Foreskin keratinocyte (primary cell): ENCODE measurements at places on chromosomes 12 and 14. TPM values are rescaled to one million over a fixed set of nuclear protein-coding genes. Genes with fewer than 3 reads are reported as not detected.

DNA sequence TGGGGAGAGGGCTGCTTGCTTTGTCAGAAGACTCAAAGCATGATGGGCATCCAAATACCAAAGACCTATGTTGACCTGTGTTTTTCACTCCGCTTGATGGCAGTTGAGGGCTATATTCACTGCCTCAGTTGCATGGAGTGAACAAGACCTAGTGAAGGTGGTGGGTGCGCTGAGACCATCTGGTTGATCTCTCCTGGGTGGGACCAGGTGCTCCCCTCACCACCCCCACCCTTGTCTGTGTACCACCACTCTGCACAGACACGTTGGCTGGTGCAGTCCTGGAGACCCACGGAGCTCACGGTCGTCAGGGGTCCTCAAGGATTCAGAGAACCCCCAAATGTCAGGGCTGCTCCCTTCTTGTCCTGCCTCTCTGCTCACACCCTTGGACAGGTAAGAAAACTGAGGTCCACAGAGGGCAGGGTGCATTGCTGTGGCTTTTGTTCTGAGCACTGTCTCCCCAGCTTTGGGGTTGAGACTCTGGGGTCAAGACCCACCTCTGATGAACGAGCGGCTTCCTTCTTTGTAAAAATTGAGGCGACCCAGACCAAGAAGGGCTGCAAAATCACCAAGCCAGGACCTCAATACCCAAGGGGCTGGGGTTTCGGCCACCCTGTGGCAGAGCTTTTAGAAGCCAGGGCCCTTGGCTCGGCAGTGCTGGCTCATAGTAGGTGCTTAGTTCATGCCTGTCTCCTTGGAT, 166.3 kb upstream of the RTL1 start:
- no peak for DNase-seq

DNA sequence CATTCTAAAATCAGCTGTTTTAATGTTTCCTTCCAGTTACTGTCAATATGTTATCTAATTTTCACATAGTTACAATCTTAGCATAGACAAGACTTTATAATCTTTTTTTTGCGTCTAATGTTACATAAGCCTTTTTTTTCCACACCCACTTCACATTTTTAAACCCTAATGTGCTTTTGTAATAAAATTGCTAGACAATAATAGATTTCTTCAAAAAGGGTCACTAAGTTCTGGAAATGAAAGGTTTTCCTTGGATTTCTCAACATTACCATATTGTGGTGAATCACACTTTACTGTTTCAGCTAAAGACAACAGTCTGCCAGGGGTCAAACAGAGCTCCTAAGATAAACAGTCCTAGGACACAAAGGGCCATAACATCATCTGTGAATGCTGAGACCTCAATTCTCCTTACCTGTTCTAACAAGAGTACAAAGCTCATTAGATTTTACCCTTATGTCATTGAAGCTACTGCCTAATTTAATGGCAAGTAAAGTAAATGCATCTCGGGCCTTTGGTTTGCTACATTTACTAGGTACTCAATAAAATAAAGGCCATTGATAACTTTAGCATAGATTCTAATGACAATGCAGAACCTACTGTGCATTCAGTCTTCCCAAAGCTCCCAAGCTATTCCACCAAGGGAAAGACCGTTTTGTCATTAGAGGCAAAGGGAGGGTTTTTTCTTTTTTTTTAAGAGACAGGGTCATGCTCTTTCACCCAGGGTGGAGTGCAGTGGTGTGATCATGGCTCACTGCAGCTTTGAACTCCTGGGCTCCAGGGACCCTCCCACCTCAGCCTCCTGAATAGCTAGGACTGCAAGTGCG, 111.2 kb upstream of the SLC38A2 start:
- no peak for DNase-seq

DNA sequence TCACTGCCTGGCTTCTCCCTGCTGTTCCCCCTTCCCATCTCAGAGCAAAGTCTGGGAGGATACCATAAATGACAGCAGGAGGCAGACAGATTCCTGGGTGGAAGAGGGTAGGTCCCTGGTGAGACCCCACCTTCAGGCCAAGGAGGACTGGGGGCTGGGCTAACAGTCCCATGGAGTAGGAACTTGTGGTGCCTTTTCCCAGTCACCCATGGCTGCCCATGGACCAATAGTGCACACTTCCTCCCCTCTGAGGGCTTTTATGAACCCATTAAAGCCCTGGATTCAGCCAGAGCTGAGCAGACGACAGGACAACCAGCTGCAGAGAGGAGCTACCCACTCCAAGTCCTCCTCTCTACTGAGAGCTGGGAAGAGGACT, 36.6 kb upstream of the OR5AU1 start:
- DNase-seq = no peak

GRCh38 chr12:46382408-46382963, 9.9 kb upstream of the SLC38A2 start:
- peak; percentile 24 for DNase-seq

- DNase-seq = no peak
Observed at GRCh38 chr12:6158255-6158654, 33.8 kb upstream of the VWF start.

DNA sequence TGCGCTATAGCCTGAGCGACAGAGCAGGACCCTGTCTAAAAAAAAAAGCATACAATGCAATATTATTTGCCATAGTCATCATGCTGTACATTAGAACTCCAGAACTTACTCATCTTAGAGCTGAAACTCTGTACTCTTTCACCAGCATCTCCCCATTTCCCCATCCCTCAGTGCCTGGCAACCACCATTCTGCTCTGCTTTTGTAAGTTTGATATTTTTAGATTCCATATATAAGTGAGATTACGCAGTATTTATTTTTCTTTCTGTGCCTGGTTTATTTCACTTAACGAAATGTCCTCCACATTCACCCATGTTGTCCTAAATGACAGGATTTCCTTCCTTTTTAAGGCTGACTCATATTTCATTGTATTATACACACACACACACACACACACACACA, 121.8 kb downstream of the BBS10 start:
- DNase-seq = peak; percentile 6

GRCh38 chr14:101556131-101556530, 5.2 kb upstream of the DIO3 start:
- no peak for DNase-seq

- DNase-seq = no peak
Observed at GRCh38 chr12:3520711-3521110, 29.7 kb downstream of the PRMT8 start.

GRCh38 chr12:92574911-92575570, 127.7 kb upstream of the PLEKHG7 start:
- no peak for DNase-seq

DNA sequence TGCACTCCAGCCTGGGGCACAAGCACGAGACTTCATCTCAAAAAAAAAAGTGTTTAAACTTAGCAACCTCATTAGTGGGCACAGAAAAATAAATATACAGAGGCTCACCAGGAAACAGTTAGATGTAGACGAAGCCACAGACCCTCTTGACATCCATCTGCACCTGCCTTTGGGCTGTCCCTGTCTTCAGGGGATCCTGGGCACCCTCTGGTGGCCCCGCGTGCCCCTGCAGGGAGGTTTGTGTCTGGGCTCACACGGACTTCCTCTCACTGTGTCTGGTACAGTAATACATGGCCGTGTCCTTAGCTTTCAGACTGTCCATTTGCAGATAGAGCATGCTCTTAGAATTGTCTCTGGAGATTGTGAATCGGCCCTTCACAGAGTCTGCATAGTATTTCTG, 916.5 kb downstream of the TMEM121 start:
- DNase-seq = no peak

DNA sequence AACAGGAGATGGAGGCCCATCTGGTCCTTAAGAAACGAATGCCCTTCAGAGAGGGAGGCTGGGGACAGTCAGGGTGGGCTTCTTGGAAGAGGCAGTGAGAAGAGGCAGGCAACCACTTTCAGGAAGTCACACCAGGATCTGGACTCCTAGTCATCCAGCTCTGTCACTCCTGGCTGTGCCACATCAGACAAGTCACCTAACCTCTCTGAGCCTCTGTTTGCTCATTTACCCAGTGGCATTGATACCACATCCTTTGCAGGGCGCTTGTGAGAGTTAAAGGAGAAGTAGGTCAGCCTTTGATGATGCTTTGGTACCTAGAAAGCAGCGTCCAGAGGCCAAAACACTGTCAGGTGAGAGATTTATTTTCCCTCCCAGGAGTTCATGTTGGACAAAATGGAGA, 11.1 kb downstream of the CCDC197 start:
- DNase-seq = no peak

DNA sequence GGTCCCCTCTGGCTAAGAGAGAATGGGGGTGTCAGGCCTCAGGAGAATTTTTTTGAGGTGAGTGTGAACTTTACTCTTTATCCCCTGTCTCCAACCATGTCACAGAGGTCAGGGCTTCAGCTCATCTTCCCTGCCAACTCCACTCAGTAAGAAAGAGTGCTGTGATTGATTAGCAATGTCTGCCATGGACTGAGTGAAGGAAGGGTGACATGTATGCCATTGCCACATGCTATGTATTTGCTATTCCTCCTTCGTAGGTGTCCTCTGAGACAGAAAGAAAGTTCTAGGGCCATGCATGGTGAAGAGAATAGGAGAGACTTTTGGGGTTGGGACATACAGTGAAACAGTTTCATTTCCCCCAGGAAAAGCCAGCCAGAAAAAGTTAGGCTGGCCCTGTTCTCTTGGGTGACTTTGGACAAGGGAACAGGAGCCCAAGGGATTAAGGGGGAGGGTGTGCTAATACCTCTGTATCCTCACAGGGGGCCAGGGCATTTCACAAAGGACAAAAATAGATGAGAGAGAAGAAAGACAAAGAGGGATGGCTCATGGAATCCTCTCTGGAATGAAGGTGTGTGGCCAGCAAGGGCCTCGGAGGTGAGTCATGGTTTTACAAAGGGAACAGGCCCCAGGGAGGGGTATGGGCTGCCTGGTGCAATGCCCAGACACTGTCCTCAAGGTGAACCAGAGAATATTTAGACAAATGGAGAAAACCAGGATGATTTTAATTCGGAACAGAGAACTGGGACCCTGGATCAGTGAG, 13.9 kb upstream of the MYL2 start:
- DNase-seq = peak; percentile 72

DNA sequence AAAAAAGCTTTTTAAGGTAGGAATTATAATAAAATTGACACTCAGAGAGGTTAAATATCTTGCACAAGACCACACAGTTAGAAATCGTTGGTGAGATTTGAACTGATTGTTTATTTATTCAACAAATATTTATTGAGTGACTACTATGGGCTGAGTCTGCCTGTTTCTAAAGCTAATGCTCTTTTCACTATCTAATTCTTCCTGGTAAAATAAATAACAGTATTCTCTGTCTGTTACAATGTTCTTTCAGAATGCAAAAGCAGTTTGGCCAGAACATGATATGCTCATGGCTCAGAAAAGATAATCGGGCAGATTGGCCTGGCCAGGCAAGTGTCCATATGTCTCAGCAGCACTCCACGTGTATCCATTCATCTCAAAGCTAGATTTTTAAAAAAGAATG, 82.0 kb downstream of the BTG1 start:
- DNase-seq = no peak

- DNase-seq = no peak
Observed at GRCh38 chr12:51368640-51369517, 22.3 kb downstream of the GALNT6 start.

- DNase-seq = no peak
Observed at GRCh38 chr14:68678471-68678870, 114.4 kb downstream of the ZFP36L1 start.

DNA sequence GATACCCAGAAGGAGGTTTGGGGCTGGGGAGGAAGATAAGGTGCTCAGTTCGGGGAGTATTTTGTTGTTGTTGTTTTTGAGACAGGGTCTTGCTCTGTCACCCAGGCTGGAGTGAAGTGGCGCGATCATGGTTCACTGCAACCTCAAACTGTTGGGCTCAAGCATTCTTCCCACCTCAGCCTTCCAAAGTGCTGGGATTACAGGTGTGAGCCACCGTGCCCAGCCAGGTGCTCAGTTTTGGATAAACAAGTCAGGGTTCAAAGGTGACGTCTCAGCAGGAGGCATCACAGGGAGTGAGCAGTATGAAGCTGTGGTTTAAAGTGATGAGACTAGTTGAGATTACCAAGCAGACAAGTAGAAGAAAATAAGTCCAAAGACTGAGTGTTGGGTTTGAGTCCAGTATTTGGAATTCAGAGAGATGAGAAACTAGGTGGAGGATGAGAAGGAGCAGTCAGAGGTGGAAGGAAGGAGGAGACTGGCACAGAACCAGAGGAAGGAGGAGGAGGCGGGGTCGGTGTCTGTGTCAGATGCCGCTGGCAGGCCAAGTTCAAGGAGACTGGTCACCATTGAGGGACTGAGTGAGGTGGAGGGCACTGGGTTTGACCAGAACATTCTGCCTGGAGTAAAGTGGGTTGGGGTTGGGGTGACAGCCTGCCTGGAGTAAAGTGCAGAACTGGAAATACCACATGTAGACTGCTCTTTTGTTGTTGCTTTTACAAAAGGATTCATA, 16.1 kb downstream of the SLC35E3 start:
- no peak for DNase-seq

DNA sequence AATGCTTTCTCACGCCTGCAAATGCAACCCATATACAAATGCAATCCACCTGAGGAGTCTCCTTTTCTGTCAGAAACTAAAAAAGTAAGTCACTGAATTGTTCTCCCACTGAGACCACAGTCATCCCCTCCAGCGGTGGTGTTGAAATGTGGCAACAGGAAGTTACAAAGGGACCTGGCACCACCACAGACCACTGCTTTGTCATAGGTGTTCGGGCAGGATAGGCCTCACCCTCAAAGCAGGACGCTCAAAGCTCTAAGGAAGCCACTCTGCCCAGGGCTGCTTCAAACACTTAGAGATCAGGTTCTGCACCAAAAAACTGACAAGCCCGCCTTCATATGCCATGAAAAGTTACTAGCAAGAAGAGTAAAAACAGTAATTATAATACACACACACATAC, 11.3 kb downstream of the PHLDA1 start:
- DNase-seq = peak; percentile 80

DNA sequence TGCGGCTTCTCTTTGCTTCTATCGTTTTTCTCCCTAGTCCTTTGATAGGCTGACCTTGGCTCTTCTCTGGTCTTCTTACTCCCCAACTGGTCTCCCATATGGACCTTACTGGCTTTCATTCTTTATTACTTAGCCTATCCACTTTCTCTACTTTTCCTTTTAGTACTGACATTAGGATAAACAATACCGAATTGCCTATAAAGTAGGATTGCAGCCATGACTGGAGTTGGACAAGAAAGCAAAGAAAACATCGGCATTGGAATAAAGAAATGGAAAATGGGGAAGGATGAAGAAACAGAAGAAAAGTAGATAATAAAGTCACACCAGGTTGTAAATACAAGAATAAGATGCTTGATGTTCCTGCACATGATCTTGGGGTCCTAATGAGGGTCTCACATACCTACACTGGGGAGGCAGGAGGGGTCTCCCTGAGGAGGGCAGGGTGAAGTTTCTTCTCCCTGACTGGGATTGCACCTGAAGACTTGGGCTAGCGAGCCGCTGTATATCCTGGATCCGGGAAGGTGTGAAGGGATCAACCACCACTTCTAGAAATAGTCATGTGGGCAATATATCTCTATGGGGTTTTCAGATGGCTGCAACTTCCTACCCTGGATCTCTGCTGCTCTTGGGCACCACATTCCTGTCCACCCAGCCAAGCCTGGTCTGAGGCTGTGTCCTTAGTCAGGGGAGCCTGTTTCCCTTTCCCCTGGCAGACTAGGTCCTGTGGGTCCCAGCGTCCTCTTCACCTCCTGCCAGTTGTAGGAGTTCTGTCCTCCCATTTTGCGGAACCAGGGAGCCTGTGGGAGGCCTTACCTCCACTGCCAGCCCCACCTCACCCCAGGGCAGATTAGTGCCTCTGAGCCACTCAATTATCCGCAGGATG, 13.1 kb downstream of the NKX2-1 start:
- DNase-seq = no peak

Gene ENDOU
- total RNA-seq = 0.28 and 0.34 TPM in 2 replicates

Gene LRRC9
- total RNA-seq = not detected in 2 replicates

Gene CCDC175
- total RNA-seq = not detected in 2 replicates

Gene RND1
- 0.07 and 0.11 TPM in 2 replicates for total RNA-seq

Gene NPAS3
- not detected in 2 replicates for total RNA-seq

Gene RNASE3
- total RNA-seq = not detected in 2 replicates

Gene OR4K13
- not detected in 2 replicates for total RNA-seq

Gene OLR1
- not detected in 2 replicates for total RNA-seq

Gene MYH6
- total RNA-seq = not detected in 2 replicates
